ENCODE measurements at places on chromosomes 3 and 15.

- DNase-seq: no peak
These were observed 2.9 kb upstream of the FES start for GRCh38 chr15:90881181-90881977.

- no peak for DNase-seq
These were observed 560.5 kb upstream of the ARPP21 start for GRCh38 chr3:35078780-35079179.

GRCh38 chr3:31729573-31729972 is 196.8 kb downstream of the STT3B start:
- peak; percentile 18 for DNase-seq

GRCh38 chr3:133535971-133536881 is 37.3 kb upstream of the CDV3 start:
- peak; percentile 94 for DNase-seq

- peak; percentile 30 for DNase-seq
These were observed 189.4 kb downstream of the WNT5A start for GRCh38 chr3:55297706-55298105.

- DNase-seq: no peak
These were observed 771 bp downstream of the RARRES1 start for GRCh38 chr3:158731486-158731885.

GRCh38 chr3:124557433-124558232 is 172.6 kb upstream of the UMPS start:
- peak; percentile 81 for DNase-seq

DNA sequence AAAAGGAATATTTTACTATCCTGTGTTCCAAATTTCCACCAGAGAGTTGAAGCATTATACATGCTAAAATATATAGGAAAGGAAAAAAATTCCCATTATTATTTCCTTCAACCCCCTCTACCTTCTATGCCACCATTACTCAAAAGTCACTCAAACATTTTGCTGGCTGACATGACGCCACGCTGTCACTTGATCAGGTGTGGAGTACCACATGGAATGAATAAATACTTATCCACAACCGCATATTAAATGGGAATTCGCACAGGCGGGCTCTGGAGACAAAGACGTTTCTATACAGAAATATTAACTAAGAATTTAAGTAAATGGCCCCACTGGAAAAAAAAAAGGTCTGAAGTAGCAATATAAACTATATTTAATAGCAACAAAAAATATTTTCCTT is 266.4 kb downstream of the FOXP1 start:
- no peak for DNase-seq

DNA sequence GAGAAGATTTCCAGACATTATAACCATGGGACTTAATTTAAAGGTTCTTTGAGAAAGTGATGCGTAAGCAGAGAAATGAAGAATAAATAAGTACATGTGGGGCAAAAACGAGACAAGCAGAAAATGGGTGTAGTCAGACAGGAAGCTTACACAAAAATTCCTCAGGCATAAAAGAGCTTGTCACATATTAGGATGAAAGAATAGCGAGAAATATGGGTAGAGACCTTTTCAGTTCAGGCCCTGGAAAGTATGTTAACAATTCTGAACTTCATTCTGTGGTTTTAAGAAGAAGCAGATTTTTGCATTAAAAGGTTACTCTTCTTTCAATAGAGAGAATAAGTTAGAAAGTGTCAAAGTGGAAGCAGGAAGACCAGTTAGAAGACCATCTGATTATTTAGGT is 352.4 kb downstream of the ROBO1 start:
- peak; percentile 33 for DNase-seq

DNA sequence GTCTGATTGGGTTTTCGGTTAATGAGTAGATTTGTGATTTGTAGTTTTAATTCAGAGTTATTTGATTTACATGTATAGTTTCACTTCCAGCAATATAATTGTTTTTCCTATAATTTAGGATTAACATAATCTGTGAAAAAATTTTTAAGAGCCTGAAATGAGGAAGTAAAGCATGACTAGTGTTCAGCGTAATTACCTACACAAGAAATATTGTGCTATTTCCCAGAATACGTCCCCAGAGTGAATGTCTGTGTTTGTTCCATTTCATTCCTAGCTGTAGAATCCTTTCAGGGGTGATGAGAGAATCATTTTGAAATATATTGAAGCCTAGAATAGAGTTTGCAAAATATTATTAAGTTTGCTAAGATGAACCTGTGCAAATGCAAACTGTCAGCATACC is 247.1 kb downstream of the BBX start:
- no peak for DNase-seq

- DNase-seq: no peak
These were observed 91.8 kb downstream of the ADAMTSL3 start for GRCh38 chr15:83745771-83746170.

GRCh38 chr3:33834096-33834453 is 35.6 kb downstream of the PDCD6IP start:
- DNase-seq: no peak

GRCh38 chr3:145900056-145900829 is 260.7 kb downstream of the PLOD2 start:
- no peak for DNase-seq
